ENCODE measurements at places on chromosomes 11 and 22. TPM values are rescaled to one million over a fixed set of nuclear protein-coding genes. Genes with fewer than 3 reads are reported as not detected.

C11orf65 gene
- polyA plus RNA-seq, result 1.0 TPM

TRIM49 gene
- polyA plus RNA-seq, result not detected

RAB38 gene
- polyA plus RNA-seq, result 1.0 TPM

LBHD1 gene
- 2.4 TPM for polyA plus RNA-seq

SRSF8 gene
- 104 TPM for polyA plus RNA-seq

OR5M8 gene
- polyA plus RNA-seq, result not detected

MUC6 gene
- not detected for polyA plus RNA-seq

MMP10 gene
- polyA plus RNA-seq, result not detected

TYR gene
- polyA plus RNA-seq, result not detected

OR52H1 gene
- polyA plus RNA-seq, result not detected

LMF2 gene
- 21.7 TPM for polyA plus RNA-seq

SERGEF gene
- 73.3 TPM for polyA plus RNA-seq

FRMD8 gene
- 44.1 TPM for polyA plus RNA-seq

KCNJ5 gene
- polyA plus RNA-seq, result not detected

Measured in CD4-positive, alpha-beta memory T cell (primary cell).